ENCODE measurements at places on chromosomes 3 and 15.

- no peaks in the 10 kb centered on the region for H3K27me3 ChIP-seq
- no peaks in the 10 kb centered on the region for H3K4me1 ChIP-seq
- H3K27ac ChIP-seq = no peak overlapping the region
- H3K36me3 ChIP-seq = no peaks in the 10 kb centered on the region
Measured at GRCh38 chr3:62781121-62781520, 94.1 kb downstream of the CADPS start.

GRCh38 chr15:36970522-36970921 is 129.8 kb downstream of the MEIS2 start:
- no peaks in the 10 kb centered on the region for H3K27me3 ChIP-seq
- H3K27ac ChIP-seq = no peak overlapping the region
- peak; percentile 5 for DNase-seq
- no peaks in the 10 kb centered on the region for H3K36me3 ChIP-seq
- no peaks in the 10 kb centered on the region for H3K4me1 ChIP-seq

GRCh38 chr15:40953713-40954074 is 423 bp downstream of the CHAC1 start:
- no peak overlapping the region for H3K27ac ChIP-seq
- peak overlapping the region; percentile 79 for H3K4me3 ChIP-seq
- no peaks in the 10 kb centered on the region for H3K36me3 ChIP-seq

GRCh38 chr15:89430530-89431341 is 65.6 kb downstream of the RHCG start:
- H3K4me3 ChIP-seq = peak overlapping the region; percentile 81
- H3K27me3 ChIP-seq = no peaks in the 10 kb centered on the region
- peak; percentile 88 for DNase-seq
- no peak overlapping the region for H3K27ac ChIP-seq

- H3K27ac ChIP-seq = no peak overlapping the region
- H3K4me3 ChIP-seq = no peak overlapping the region
- DNase-seq = no peak
- no peaks in the 10 kb centered on the region for H3K36me3 ChIP-seq
- H3K4me1 ChIP-seq = no peaks in the 10 kb centered on the region
- no peaks in the 10 kb centered on the region for H3K27me3 ChIP-seq
Measured at GRCh38 chr3:188760408-188760807, 411.4 kb upstream of the TPRG1 start.

DNA sequence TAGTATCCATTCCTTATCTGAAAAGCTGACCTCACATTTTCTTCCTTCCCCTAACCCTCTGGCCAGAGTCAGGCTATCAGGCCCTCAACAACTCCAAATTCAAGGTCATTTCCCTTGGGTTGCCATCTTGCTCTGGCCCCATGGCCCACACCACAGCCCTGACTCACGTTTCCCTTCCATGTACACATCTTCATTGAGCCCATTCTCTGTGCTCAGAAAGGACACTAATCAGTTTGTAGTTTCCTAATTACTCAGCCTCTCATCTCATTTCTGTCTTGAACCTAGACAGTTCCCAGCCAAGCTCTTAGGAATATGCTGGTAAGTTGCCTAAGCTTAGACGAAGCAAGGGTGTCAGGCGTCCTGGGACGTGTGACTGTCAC is 14.9 kb downstream of the TGM5 start:
- no peak for DNase-seq
- H3K4me3 ChIP-seq = no peak overlapping the region
- H3K27ac ChIP-seq = no peak overlapping the region
- H3K36me3 ChIP-seq = no peaks in the 10 kb centered on the region
- peaks cover 18% of the 10 kb centered on the region for H3K4me1 ChIP-seq
- H3K27me3 ChIP-seq = peaks cover 3% of the 10 kb centered on the region

- peak; percentile 21 for DNase-seq
- H3K4me3 ChIP-seq = no peak overlapping the region
- no peaks in the 10 kb centered on the region for H3K36me3 ChIP-seq
- no peak overlapping the region for H3K27ac ChIP-seq
Measured at GRCh38 chr3:143977341-143978262, 6.0 kb downstream of the DIPK2A start.

- no peaks in the 10 kb centered on the region for H3K4me1 ChIP-seq
- no peak overlapping the region for H3K27ac ChIP-seq
- H3K4me3 ChIP-seq = no peak overlapping the region
Measured at GRCh38 chr3:116417151-116417550, 28.1 kb downstream of the LSAMP start.

- H3K27me3 ChIP-seq = peaks cover 42% of the 10 kb centered on the region
- no peaks in the 10 kb centered on the region for H3K4me1 ChIP-seq
- H3K36me3 ChIP-seq = no peaks in the 10 kb centered on the region
- H3K27ac ChIP-seq = no peak overlapping the region
- DNase-seq = no peak
Measured at GRCh38 chr15:23372284-23372683, 17.7 kb downstream of the GOLGA8S start.

GRCh38 chr3:112481302-112481721 is 18.0 kb downstream of the BTLA start:
- H3K27ac ChIP-seq = no peak overlapping the region
- H3K4me1 ChIP-seq = no peaks in the 10 kb centered on the region
- H3K27me3 ChIP-seq = peaks cover 36% of the 10 kb centered on the region

- H3K27ac ChIP-seq = no peak overlapping the region
- no peak overlapping the region for H3K4me3 ChIP-seq
- no peaks in the 10 kb centered on the region for H3K4me1 ChIP-seq
- no peaks in the 10 kb centered on the region for H3K27me3 ChIP-seq
Measured at GRCh38 chr3:23440416-23441294, 237.5 kb downstream of the UBE2E2 start.

DNA sequence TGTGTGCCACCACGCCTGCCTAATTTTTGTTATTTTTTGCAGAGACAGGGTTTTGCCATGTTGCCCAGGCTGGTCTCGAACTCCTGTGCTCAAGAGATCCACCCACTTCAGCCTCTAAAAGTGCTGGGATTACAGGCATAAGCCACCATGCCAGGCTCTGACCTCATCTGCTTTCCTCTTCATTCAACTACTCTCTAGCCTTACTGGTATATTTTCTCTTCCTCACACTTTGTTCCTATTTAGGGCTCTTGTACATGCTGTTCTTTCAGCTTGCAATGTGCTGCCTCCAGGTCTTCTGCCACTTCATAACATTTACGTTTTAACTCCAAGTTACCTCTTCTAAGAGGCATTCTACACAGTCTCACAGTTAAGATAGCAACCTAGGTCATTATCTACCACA is 34.9 kb downstream of the PIK3CB start:
- no peaks in the 10 kb centered on the region for H3K4me1 ChIP-seq
- no peak overlapping the region for H3K27ac ChIP-seq
- no peak overlapping the region for H3K4me3 ChIP-seq
- DNase-seq = no peak

DNA sequence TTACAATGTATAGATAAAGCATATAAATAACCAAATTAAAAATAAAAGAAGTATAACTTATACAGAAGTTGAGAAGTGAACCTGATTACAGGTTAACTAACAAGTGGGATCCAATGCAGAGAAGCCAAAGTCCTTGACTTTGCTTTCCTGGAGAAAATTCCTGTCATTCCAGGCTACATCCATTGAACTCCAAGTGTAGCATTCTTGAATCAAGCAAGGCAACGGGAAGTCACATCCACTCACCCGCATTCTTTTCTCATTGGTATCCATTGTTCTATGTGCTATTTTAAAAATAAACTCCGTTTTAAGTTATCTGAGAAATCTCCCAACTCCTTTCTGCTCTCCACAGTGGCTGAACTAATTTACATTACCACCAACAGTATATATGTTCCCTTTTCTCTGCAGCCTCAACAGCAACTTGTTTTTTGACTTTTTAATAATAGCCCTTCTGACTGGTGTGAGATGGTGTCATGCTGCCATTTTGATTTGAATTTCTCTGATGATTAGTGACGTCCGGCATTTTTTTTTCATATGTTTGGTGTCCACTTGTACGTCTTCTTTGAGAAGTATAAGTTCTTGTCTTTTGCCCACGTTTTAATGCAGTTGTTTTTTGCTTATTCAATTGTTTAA is 534.3 kb downstream of the ROBO1 start:
- no peaks in the 10 kb centered on the region for H3K4me1 ChIP-seq
- no peaks in the 10 kb centered on the region for H3K27me3 ChIP-seq
- H3K4me3 ChIP-seq = no peak overlapping the region
- DNase-seq = no peak
- H3K36me3 ChIP-seq = no peaks in the 10 kb centered on the region

All from PC-3 (cell line).